Pons (tissue), 1 donor: ENCODE measurements at places on chromosomes 3 and 15.

- no peak for DNase-seq
Measured at GRCh38 chr3:52423173-52423572, 21.7 kb downstream of the SEMA3G start.

GRCh38 chr3:116040152-116040551 lies 405.1 kb downstream of the LSAMP start:
- DNase-seq = no peak

GRCh38 chr3:89698208-89698830 lies 590.9 kb downstream of the EPHA3 start:
- no peak for DNase-seq

- no peak for DNase-seq
Measured at GRCh38 chr15:64191971-64192830, 29.4 kb upstream of the PPIB start.

DNA sequence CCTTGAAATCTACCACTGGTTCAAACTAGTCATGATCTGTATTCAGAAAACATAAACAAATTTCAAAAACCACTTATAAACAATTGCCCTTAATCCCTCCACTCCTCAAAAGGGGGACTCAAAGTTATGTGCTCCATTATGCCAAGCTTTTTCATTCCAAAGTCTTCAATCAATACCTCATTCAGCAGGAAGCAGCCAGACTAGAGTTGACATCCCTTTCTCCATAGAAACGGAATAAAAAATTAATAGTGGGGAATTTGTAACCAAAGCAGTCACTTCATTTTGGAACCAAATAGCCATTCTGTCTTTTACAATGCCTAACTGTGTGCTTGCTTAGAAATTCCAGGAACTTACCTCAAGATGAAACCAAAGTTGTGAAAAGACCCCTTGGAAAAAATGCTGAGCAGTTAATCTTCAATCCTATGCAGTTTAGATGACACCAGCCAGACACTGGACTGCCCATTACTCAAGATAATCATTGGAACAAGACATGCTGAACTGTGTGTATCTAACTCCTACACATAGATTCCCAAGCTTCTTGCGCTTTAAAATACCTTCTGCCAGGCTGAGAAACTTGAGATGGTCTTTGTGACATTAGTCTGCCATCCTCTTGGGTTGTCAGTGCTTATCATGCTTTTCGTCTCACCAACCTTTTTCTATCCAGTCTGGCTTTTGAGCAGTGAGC lies 406.2 kb downstream of the PLOD2 start:
- DNase-seq = no peak

DNA sequence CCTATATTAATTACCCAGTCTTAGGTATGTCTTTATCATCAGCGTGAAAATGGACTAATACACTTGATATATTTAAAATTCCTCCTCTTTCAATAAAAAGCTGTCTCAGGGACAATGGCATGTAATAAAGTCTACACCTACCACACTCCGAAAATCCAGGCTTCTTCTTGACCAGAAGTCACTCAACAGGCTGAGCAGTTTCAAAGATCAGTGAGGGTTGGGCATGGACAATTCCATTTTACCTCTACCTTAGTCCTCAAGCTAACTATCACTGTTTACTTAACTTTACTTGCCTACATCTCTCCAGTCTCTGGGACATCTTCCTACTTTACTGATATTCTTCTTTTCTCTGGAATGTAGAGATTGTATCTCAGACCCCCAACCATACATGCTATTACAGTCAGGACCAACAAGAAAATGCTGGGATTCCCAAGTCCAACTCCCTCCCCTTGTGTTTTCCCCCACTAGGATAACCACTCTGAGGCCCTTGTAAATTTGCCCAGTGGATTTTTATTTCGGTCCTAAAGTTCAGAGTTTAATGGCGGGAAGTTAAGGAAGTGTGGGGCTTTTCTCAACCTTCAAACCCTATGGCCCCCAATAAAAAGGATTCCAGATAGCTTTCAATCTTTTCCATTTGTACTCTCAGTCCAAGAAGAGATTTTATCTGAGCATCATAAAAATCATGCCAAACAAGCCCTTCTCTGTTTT lies 137.1 kb upstream of the TSC22D2 start:
- DNase-seq = no peak

- no peak for DNase-seq
Measured at GRCh38 chr3:29307295-29307694, 26.4 kb downstream of the RBMS3 start.

DNA sequence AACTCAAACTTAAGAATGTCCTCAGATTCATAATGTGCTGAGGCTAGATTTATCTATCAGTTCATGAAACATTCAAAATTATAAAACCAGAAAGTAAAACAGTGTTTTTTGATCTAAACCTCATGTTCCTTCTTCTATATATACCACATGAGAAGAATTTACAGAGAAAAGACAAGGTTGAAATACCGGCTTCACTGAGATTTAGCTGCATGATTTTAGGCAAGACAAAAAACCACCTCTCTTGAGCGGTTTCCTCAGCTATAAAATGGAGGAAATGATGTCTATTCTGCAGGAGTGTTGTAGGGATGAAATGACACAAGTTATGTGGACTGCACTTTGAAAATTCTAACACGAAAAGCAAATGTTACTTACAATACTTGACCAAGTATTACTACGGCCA lies 80.6 kb upstream of the FOXB1 start:
- DNase-seq = no peak

DNA sequence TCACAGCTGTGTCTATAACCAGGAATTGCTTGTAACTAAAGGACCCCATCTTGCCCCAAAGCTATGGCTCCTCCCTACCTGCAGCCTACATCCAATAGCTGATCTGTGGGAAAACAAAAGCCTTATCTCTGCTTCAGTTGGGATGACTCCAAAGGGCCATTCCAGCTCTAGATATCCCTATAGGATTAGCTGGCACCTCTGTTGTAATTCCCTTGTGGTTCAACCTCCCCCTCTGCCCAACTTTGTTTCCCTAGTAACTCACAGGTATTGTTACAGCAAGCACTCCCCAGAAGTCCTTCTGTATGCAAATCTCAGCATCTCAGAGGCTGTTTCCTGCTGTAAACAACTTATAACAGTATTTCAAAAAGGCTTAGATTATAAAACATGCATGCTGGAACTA lies 478.6 kb downstream of the AGBL1 start:
- DNase-seq = no peak

GRCh38 chr3:23938688-23939087 lies 6.4 kb upstream of the NR1D2 start:
- no peak for DNase-seq

GRCh38 chr3:120258009-120258408 lies 27.0 kb downstream of the GPR156 start:
- no peak for DNase-seq

- no peak for DNase-seq
Measured at GRCh38 chr3:138124706-138125355, 7.4 kb downstream of the A4GNT start.

DNA sequence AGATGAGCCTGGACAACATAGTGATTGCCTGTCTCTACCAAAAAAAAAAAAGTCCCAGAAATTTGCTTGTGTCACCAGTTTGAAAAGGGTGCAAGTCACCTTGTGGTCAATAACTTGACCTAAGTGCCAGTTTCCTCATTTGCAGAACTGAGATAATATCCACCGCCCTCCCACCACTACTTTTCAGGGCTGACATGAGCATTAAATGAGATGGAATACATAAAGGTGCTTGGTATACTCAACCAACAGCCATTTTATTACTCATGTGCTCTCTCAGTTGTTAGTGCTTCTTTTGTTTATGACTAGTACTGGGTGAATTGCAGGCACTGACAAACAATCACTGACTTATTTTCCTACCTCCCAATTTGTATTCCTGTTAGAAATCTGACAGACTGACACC lies 340.5 kb upstream of the SATB1 start:
- DNase-seq = no peak

GRCh38 chr15:58666957-58667356 lies 82.5 kb downstream of the ADAM10 start:
- peak; percentile 99 for DNase-seq

DNA sequence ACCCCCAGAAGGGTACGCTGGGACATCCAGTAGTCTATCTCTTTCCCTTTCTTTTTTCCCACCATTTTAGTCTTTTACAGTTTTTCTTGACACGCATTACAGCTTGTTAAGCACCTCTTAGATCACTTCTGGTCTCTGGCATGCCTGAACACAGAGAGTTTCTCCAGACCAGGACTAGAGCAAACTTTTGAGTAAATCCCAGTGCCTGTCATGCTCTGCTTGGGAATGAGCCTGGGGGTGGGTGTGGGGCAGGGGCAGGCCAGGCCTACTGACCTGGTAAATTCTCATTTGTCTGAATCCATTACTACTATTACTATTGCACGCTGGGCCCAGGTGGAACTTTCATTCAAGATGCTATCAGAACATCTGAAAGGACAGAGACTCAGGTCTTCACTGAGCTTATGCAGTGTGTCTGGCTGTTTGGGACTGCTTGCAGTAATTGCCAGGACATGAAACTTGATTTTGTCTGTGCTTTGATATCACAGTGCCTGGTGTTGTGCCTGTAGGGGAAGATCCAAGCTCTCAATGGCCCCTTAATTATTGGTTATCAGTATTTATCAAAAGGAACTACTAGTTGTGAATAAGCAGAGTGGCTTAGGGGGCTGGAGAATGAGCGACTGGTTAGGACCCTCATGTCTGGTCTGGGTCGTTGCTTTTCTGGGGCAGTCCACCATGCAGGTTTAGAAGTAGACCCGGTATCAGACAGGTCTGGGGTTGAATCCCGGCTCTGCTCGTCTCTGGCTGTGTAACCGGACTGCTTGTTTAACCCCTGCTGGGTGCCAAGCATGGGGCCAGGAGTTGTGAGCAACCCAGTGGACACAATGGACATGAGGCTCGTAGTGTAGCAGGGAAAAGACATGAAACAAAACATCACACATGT lies 196.1 kb upstream of the TLE3 start:
- DNase-seq = no peak

- DNase-seq = no peak
Measured at GRCh38 chr3:10474847-10475246, 30.5 kb downstream of the ATP2B2 start.

DNA sequence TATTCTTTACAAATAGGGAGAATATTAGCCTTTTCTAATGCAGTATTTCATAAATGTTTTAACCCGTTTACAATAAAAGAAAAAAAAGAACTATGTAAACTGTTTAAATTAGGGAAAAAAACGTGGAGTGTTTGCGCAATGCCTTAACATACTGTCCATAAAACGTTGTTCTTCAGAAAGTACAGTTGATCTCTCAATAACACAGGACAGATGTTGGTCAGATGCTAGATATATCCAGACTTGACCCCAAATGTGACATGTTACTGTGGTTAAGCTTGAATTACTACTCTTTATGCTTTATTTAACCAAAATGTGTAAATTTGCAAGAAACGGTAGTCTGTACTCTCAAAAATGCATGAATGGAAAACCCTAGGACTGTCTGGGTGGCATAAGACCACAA lies 110.3 kb downstream of the PLOD2 start:
- no peak for DNase-seq

DNA sequence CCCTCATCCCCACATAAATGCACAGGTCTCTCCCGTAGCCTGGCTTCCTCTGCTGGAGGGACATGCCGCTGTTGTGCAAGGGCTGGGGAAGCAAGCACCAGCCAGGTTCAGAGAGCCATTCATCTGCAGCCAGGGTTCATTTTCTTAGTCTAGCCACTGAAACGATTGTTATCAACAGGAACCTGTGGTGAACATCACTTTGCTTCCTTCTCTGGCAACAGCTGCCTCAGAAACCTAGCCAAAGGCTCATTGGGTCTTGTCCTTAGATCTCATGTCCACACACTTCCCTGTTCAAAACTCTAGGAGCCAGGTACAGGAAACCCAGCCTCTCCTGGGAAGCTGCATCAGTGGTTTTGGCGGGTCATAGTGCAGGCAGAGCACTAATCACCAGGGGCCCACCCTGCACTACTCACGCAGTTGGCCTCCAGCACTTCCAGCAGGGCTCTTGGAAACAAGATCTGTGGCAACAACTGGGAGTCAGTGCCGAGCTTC lies 47.0 kb downstream of the OXNAD1 start:
- DNase-seq = no peak

GRCh38 chr3:1613962-1614361 lies 484.7 kb upstream of the CNTN4 start:
- no peak for DNase-seq

- no peak for DNase-seq
Measured at GRCh38 chr3:39344746-39345344, 15.3 kb downstream of the CCR8 start.

DNA sequence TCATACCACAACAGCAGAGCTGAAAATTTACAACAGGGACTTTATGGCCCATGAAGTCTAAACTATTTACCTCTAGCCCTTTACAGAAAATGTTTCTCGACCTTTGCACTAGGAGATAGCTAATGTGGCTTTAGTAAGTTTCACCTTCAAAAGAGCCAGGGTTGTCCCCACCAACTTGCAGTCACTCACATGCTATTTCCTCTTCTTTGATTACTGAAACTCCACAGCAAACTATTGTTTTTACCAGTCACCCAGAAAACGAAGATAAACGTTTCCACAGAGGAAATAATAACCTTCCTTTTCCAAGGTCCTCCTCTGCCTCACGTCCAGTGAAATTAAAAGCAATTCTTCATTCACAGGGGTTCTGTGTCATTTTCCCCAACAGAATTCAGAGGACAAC lies 48.2 kb downstream of the WWTR1 start:
- no peak for DNase-seq

- peak; percentile 18 for DNase-seq
Measured at GRCh38 chr3:154842536-154842935, 237.6 kb upstream of the MME start.

GRCh38 chr15:48617619-48618018 lies 27.9 kb downstream of the FBN1 start:
- no peak for DNase-seq

GRCh38 chr3:160765211-160765610 lies 9.2 kb downstream of the PPM1L start:
- no peak for DNase-seq

DNA sequence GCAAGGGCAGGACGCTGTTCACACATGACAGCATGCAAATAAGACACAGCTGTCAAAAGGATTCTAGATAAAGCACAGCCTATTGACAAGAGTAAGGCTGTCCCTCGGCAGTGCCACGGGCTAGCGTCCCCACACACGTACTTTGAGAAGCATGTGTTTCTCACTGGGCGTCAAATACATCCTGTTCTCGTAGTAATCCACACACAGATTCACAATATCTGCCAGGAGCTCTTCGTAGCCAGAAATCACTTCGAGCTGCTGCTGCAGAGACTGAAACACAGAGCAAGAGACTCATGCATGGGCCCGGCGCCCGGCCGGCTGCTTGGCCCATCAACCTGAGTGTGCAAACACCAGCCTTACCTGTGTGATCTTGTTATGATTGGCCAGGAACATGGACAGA lies 41.1 kb downstream of the CYFIP1 start:
- DNase-seq = no peak

- no peak for DNase-seq
Measured at GRCh38 chr3:42747581-42747980, 25.5 kb downstream of the CCDC13 start.

GRCh38 chr3:100044369-100044768 lies 69.9 kb downstream of the FILIP1L start:
- DNase-seq = peak; percentile 80

GRCh38 chr15:75666823-75667501 lies 19.2 kb downstream of the SNX33 start:
- no peak for DNase-seq

GRCh38 chr3:133561679-133562078 lies 11.8 kb upstream of the CDV3 start:
- DNase-seq = no peak

- DNase-seq = no peak
Measured at GRCh38 chr3:52438579-52439425, 6.1 kb downstream of the SEMA3G start.
